Activated T-cell treated with anti-CD3 and anti-CD28 coated beads for 24 hours (primary cell): ENCODE measurements at places on chromosomes 7 and 10.

DNA sequence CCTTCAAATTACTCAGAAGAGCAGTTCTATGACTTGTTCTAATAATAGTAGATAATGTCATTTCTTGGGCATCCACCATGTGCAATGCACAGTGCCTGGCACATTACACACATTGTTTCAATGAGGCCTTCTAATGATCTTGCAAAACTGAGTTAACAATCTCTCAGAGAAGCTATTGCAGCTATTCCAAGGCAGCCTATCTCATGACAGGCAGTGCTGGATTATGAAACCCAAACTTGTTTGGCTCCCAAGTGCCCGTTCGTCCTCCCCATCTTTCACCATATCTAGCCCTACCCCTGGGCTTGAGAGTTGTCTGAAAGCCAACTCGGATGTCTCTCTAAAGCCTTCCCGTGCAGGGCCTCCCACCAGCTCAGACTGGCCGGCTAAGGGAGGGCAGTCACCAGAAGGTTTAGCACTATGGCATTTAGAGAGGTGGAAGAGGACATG lies 405.1 kb downstream of the PLXNA4 start:
- no peak for DNase-seq

GRCh38 chr7:92953657-92954056 lies 117.3 kb upstream of the CDK6 start:
- peak; percentile 2 for DNase-seq

DNA sequence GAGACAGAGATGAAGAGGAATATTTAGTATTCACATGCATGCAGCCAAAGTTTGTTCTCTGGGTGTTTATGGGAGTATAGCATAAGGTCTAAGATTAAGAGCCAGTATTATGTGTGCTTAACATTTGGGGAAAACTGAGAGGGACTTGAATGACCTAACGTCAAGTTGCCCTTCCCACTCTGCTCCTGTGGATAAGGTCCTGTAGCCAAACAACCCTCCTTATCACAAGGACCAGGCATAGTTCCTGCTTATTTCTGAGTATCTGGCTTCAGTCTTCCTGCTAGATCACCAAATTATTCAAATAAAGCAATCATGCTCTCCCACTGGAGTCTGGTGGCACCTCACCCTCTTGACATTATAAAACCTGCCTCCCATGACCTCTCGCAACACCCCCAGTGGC lies 137.9 kb upstream of the SEMA3E start:
- no peak for DNase-seq

GRCh38 chr10:23146258-23146657 lies 45.9 kb upstream of the PTF1A start:
- no peak for DNase-seq

DNA sequence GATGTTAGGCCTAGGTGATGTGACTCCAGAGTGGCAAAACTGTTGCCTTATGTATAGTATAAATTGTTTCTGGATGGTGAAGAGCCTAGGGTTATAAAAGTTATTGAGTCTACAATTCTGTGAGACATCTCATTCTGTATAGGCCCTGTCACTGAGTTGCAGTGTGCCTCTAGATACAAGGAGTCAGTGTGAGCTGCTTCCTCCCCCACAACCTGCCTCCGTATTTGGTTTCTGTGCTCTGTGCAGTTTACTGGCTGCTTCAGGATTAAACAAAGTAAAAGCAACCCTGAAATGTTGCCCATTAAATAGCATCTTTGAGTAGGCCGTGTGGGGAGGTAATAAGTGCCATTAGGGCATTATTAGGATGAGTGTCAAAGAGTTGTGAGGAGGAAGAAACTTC lies 1.9 kb upstream of the IFRD1 start:
- DNase-seq = no peak

DNA sequence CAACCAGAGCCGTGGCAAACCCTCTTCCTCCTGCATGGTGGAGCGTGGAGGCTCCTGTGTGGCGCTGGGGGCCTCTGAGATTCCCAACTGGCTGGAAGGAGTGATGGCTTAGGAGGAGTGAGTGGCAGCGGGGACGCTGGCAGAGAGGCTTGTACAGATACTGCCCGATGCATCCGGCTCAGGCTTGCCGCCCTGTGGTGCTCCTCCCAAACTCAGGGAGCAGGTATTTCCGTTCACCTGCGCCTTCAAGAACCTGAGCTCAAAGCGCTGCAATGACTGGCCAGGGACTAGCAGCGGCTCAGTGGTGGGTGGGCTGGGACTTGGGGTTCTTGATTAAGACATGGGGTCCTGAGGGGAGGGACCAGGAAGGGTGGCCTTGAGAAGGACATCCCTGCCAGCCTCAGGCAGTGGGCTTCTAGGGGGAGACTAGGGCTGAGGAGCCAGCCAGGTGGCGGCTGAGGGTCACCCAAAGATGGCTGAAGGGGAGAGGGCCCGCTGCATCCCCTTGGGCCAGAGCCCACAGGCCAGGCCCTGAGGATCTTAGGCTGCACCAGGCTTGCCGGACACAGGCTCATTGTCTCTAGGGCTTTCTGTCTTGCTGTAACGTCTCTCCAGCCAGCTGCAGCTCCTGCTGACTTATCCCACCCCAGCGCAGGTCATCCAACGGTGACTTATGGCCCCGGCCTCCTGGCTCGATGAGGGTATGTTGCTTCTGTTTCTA lies 3.2 kb downstream of the ZNF775 start:
- no peak for DNase-seq

GRCh38 chr7:151626422-151627115 lies 106.9 kb upstream of the RHEB start:
- DNase-seq = no peak

- no peak for DNase-seq
Observed at GRCh38 chr10:1514681-1515080, 222.6 kb downstream of the ADARB2 start.

DNA sequence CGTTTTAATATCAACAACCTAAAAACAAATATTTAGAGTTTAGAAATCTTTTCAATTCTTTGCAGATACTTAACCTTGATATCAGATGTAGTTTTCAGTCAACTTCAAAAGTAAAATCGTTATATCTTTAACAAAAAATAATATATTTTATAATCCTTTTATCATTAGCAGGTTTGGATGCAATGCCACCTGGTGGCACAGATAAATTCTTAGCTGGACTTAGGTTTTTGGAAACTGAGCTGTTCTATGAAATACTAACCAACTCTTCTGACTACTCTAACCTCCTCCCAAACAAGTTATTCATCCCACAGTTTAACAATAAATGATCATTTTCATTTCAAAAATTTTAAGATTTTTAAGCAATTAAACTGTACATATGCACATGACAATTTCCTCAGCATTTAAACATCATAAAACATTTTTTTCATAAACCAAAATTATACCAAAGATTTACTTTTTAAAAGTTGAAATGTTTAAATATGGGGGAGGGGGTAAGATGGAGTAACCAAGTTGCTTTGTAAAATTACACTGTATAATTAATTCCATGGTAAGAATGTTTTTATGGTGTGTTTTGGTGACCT lies 56.9 kb downstream of the HIBADH start:
- DNase-seq = no peak

GRCh38 chr7:128065872-128066271 lies 34.6 kb upstream of the LRRC4 start:
- no peak for DNase-seq

DNA sequence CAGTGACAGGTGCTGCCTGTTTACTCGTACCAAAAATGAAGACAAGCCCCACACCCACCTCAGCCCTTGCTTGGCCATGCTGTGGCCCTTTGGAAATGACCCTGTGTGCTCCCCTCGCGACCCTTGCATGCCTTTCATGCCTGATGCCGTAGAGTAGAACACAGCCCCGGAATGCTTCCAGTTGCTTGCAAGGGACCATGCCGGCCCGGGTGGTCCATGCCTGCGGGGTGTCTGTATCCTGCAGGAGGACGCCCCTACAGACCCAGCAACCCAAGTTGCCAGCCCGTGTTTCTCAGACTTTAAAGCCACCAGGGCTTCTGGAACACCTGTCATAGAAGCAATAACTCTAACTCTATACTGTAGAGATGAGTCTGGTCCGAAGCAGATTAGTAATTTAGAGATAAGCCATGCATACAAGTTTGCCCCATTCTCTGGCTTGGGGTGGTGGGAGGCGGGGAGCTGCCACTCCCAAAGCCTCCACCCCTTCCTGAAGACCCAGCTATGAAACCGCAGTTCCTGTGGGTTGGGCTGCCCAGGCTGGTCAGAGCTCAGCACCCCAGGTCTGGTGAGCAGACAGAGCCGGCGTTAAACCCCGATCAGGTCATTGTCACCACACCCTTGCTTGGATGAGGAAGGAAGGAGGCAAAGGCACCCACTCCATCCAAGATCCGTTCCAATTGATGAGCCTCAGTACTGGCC lies 143.5 kb downstream of the ADCY1 start:
- no peak for DNase-seq

DNA sequence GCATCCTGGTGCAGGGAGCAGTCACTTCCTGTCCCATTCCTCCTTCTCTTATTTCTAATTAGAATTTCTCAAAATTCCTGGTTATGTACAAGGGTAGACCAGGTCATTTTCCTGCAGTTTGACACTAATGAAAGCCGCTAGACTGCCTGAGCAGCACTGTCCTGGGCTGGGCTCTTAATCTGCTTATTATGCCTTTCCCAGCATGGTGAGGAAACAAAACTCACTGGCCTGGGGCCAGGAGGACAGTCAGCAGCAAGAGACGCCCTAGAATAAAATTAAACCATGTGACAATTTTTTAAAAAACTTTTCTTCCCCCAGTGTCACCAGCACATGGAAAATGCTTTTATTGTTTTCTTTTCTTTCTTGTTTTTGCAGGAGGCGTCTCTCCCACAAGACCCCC lies 647.5 kb downstream of the TYW1 start:
- DNase-seq = no peak

DNA sequence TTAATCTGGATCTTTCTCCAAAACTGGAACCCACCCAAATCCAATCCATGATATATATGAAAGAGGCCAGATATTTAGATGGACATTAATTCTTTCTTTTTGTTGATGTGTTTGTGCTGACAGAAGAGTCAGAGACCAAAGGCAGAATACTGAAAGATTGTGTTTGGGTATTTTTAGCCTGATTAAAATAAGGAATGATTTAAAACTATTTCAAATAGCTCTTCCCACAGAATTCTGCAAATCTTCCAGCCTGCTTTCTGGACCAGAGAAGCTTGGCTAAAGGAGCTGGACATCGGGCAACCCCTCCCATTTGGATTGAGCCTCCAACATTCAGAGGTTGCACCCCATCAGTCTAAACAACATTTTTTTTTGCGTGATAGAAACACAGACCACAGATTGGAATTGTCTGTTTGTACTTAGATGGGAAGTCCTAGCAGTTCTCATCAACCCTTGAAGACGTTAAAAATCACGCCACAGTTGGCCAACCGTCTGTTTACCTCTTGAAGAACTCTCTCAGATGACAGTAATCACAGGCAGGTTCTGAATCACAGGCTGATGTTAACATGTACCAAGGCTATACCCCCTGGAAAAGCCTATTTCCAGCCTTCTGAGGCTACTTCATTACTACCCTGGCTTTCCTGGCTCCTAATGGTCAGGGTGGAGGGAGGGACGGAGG lies 155.2 kb upstream of the NRP1 start:
- DNase-seq = no peak

DNA sequence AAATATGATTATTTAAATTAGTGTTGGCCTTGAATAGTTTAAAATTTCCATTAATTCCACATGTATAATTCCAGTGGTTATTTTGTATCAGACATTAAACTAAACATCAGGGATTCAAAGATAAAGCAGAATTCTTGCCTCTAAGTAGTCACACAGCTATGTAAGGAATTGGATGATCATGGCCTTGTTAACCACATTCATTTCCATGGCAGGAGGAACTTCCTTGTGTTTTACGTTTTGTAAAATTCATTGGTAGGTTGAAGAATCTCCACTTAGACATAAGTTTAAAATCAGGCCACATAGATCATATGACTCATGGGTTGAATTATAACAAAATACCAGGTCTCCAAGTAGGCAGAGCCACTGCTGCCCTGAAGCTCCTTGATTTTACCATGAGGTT lies 289.7 kb downstream of the PLXDC2 start:
- DNase-seq = no peak

GRCh38 chr7:28481091-28481926 lies 69.0 kb downstream of the CREB5 start:
- no peak for DNase-seq

DNA sequence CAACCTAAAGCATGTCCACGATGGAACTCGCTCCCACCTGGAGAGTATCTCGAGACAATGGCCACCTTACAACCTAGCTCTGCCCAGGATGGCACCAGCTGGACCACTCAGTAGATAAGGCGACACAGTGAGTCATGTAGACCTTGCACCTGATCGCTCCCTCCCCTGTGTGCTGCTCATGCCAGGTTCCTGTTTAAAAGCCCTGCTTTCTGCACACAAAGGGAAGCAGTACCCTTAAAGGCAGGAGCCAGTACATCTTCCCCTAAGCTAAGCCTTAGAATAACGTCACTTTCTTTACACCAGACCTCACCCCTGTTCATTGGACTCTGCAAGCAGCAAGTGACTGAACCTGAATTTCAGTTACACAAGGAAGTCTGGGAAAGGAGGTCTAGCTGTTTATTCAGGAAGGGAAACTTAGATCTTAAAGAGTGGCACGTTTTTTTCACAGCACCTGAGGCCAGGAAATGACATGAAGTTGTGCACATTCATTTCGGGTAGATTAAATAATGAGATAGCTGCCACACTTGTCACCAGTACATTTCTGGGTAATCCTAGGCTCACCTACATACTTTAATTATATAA lies 117.9 kb downstream of the MTPAP start:
- DNase-seq = no peak

- DNase-seq = no peak
Observed at GRCh38 chr7:135919071-135919841, 57.9 kb downstream of the MTPN start.

- DNase-seq = no peak
Observed at GRCh38 chr10:69960606-69960987, 92.0 kb upstream of the MACROH2A2 start.

- no peak for DNase-seq
Observed at GRCh38 chr7:57487957-57488356, 38.0 kb downstream of the ZNF716 start.

GRCh38 chr7:23863209-23863787 lies 153.3 kb downstream of the STK31 start:
- no peak for DNase-seq

- DNase-seq = no peak
Observed at GRCh38 chr7:142690554-142691182, 58.6 kb upstream of the PRSS1 start.

DNA sequence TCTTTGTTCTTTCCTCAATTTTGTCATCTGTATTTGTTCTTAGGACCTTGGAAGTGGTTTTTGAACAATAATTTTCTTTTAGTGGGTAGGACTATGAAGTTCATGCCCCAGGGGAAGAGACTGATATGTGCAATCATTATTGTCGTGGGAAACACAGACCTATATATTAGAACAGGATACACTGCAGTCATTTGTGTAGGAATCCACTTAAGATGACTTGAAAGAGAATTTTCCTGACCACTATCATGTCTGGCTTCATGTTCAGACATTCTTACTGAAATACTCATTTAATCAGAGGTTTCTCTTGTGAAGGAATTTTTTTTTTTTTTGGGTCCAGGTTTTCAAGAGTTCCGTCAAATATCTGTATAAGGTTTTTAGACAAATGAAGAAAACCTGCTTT lies 163.6 kb downstream of the SUGCT start:
- DNase-seq = no peak

- DNase-seq = no peak
Observed at GRCh38 chr7:33420311-33420940, 291.1 kb downstream of the BBS9 start.
